Stimulated activated CD8-positive, alpha-beta memory T cell treated with anti-CD3 and anti-CD28 coated beads, Interleukin-15, amount 100 ng/mL, for 1 hour (primary cell): ENCODE measurements at places on chromosomes 3 and 15.

DNA sequence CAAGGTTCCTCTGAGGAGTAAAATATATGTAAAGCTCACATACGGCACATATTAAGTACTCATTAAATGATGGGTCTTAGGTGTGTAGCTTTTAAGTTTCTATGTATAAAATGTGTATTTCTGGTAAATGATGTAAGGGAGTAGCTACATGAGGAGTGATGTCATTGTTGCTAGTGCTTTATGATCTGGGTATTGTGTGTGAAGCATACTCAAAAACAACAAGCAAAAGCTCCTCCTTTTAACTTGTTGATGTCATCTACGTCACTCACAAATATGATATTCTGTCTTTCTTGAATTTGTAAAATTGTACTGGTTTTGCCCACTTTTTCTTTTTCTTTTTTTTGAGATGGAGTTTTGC, 1.4 kb upstream of the HERC1 start:
- no peak for DNase-seq

DNA sequence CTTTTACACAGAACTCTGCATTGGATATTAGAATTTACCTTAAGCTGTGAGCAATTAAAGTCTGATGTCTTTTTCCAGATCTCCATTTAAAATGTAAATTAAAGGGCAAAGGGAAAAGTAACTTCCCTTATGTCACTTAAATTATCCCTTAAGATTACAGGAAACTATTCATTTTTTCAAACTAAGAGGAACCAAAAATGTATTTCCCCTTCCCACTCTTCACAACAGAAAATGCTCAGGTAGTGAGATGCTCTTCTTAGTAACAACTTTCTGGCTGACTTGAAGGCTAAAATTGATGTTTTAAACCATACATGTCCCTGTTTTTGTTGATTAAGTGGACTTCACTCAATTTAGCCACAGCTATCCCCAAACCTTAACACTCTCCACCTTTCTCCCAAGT, 17.6 kb downstream of the RSL24D1 start:
- DNase-seq = no peak

GRCh38 chr3:110420158-110420641, 651.4 kb upstream of the NECTIN3 start:
- no peak for DNase-seq

GRCh38 chr15:69012761-69013364, 1.6 kb upstream of the NOX5 start:
- DNase-seq = no peak

DNA sequence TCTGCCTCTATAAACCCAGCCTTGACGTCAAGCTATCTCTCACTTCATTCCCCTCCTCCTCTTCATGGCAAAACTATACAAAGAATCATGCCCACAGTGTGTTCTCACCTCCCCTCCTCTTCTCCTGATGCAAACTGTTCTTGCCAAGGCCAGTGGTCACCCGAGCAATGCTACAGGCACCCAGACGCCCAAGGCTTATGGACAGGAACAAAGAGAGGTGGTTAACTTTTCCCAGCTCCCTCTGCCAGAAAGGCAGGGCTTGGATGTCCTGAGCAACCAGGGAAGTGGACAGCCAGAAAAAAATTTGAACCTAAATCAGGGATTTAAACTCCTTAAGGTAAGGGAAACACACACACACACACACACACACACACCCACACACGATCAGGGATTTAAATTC, 5.1 kb downstream of the SLC41A3 start:
- DNase-seq = no peak

DNA sequence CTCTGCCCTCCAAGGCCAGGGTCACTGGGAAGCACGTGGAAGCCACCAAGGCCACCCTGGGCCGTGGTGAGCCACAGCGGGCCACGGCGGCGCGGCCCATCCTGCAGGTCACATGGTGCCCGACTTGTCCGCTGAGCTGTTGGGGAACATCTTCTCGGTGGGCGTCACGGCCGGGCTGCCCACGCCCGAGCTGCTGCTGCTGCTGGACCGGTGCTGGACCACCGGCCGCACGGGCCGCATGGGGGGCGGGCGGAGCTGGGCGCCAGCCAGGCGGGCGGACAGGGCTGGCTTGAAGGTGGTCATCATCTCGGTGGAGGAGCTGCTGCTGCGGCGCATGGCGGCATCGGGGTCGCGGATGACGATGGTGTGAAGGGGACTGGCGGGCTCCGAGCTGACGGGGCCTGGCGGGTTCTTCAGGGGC, 22.1 kb upstream of the RAD18 start:
- no peak for DNase-seq

DNA sequence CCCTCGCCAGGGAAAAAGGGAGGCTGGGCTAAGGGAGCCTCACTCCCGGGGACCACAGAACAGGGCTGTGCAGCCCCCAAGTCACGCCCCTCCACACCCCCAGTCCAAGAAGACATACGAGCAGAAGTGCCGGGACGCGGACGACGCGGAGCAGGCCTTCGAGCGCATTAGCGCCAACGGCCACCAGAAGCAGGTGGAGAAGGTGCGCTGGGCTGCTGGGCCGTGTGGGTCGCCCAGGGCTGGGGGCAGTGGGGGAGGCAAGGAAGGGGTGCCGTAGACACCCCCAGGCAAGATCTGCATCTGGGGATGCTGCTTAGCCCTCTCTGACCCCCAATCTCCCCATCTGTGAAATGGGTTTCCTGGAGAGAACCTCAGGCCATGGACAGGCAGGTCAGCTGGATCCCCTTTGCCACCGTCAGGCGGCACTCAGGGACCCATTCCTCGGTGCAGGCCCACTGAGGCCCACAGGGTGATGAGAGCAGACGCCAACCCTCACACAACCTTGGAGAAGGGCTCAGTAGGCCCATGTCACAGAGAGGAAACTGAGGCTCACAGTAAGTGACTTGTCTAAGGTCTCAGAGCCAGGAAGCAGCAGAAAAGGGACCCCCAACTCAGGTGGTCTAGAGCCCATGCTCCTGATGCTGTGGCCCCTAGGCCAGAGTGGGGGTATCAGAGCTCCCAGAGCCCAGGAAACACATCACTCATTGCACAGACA, 33.7 kb downstream of the PSTPIP1 start:
- DNase-seq = no peak

GRCh38 chr15:59237119-59237855, 30.6 kb downstream of the LDHAL6B start:
- no peak for DNase-seq

- no peak for DNase-seq
Observed at GRCh38 chr3:138768125-138768524, 66.6 kb downstream of the PIK3CB start.

DNA sequence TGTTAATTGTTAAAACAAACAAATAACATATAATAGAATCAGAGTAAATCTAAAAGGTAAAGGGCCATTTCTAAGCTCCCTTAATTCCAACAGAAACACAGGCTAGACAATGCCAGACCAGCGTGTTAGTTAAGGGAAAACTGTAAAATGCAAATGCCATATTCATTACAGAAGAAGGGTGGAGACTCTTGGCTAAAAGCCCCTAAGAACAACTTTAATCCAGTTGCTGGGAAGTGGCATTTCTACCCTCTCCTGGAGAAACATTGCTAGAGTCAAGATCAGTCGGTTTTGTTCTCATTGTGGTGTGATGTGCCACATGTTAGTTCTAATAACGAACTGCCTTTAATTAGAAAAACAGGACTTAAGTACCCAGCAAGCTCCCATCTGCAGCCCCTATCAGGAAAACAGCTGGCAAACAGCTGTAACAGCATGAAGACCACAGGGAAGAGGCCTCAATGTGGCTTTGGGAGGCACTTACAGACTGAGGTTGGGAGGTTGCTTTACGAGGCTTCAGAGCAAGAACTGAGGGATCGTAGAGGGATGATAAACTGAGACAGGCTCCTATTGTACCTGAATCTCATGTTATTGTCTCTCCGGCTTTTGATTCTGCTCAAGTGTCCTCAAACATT, 1134.8 kb downstream of the ROBO1 start:
- DNase-seq = no peak
